Aorta (tissue), 5 donors: ENCODE measurements at places on chromosomes 2 and 18. TPM values are rescaled to one million over a fixed set of nuclear protein-coding genes. Genes with fewer than 3 reads are reported as not detected.

DNA sequence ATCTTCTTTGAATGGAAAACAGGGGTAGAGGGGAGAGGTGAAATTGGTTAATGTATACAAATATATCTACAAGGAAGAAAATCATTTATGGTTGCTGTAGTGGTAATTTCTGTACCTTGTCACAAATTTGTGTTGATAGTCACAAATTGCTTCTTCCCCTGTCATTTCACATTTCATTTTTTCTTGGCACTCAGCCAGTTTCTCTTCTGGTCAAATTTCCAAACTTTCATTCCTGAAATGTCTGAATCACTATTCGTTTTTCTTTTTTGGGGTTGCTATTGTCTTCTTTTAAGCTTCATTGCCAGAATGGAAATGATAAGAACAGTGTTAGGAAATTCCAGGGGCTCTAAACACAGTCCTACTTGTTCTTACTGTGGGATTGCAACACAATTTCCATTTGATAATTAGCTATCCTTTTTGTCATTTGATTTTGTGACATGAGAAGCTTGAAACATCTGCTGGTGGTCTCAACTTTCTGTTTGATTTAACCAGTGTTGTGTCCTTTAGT, 136.0 kb upstream of the GCFC2 start:
- DNase-seq = no peak
- no peaks in the 10 kb centered on the region for H3K36me3 ChIP-seq
- no peak overlapping the region for H3K27ac ChIP-seq
- H3K27me3 ChIP-seq = no peaks in the 10 kb centered on the region
- no peaks in the 10 kb centered on the region for H3K4me1 ChIP-seq

DNA sequence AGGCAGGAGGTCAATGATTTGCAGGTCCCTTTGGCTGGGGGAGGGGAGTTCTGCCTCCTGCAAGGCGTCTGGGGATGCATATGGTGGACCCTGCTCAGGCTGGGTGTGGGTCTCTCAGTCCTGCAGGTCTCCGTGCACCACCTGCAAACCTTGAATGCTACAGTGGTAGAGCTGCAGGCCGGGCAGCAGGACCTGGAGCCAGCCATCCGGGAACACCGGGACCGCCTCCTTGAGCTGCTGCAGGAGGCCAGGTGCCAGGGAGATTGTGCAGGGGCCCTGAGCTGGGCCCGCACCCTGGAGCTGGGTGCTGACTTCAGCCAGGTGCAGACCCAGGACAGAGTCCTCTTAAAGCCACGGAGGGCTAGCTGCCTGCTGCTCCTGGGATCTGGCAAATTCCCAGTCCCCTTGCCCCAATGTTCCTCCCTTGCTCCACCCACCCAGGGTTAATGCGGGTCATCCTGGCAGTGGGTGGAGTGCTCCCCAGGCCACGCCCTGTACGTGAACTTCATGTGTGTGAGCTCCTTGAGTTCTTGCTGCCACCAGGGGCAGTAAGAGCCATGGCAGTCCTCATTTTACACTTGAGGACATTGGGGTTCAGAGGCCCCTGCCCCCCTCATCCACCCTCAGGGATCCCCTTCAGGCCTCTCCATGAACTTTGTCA, 3.1 kb downstream of the PROM2 start:
- H3K4me3 ChIP-seq = no peak overlapping the region
- H3K27me3 ChIP-seq = no peaks in the 10 kb centered on the region
- H3K36me3 ChIP-seq = no peaks in the 10 kb centered on the region
- no peaks in the 10 kb centered on the region for H3K4me1 ChIP-seq

GRCh38 chr2:124877141-124877577, 852.1 kb downstream of the CNTNAP5 start:
- no peaks in the 10 kb centered on the region for H3K27me3 ChIP-seq
- DNase-seq = no peak
- H3K36me3 ChIP-seq = no peaks in the 10 kb centered on the region
- H3K4me1 ChIP-seq = no peaks in the 10 kb centered on the region
- H3K4me3 ChIP-seq = no peak overlapping the region

DNA sequence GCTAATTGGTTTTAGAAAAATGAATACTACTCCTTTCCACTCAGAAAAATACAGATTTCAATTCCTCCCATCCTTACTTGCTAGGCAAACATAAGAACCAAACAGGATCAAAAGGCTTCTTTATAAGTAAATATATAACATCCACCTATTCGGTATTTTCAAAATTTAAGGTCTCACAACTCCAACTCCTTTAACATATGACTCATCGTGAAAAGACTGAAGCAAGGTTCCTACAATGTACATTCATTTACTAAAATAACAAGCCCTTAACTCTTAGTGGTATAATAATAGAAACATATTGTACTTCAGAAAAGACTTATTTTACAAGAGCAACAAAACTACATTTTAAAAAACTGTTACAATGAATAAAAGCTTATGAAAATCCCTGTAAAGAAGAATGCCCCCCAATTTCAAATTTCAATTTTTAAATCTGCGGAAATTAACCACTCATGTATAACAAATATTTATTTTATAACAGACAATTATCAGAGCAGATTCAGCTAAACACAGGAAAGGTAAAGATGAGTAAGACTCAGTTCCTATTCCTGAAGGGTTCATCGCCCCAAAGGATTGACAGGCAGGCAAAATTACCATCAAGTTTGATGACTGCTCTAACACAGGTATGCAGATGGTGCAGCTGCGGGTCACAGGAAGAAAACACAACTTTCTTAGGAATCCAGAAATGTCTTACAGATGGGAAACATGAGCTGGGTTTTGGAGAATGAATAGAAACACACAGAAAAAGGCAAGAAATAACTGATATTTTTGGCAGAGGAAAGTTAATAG, 96.4 kb downstream of the COBLL1 start:
- no peak for DNase-seq
- no peak overlapping the region for H3K4me3 ChIP-seq
- H3K36me3 ChIP-seq = no peaks in the 10 kb centered on the region
- no peak overlapping the region for H3K27ac ChIP-seq
- no peaks in the 10 kb centered on the region for H3K4me1 ChIP-seq

GRCh38 chr2:105777031-105777482, 32.3 kb downstream of the NCK2 start:
- H3K36me3 ChIP-seq = no peaks in the 10 kb centered on the region
- no peaks in the 10 kb centered on the region for H3K27me3 ChIP-seq
- H3K27ac ChIP-seq = no peak overlapping the region
- no peak for DNase-seq
- no peaks in the 10 kb centered on the region for H3K4me1 ChIP-seq
- no peak overlapping the region for H3K4me3 ChIP-seq

DNA sequence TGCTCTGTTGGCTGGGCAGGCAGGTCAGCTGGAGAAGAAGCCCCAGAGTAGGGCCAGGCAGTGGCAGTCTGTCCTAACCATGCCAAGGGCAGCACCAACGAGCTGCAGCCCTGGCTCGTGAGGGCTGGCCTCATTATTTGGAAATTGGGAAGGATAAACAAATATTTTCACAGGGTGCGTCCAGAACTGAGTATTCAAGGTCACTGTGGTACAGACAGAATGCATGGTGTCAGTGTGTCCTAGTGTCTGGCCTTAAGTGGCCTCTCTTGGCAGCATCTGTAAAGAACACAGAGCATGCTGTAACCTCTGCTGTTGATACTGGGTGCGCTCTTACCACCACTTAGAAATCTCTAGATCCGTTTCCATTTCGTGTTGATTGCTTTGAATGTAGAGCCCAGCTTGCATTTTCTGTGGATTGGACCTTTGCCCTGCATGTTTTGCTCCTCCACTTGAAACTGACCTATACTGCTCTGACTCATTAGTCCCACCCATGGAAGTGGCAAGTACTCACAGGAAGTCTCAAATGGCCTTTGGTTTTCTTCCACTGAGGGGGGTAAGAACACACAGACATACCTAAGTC, 88.2 kb downstream of the GREB1L start:
- H3K27me3 ChIP-seq = no peaks in the 10 kb centered on the region
- H3K4me3 ChIP-seq = no peak overlapping the region
- no peaks in the 10 kb centered on the region for H3K4me1 ChIP-seq
- peak overlapping the region; percentile 34 for H3K27ac ChIP-seq
- H3K36me3 ChIP-seq = no peaks in the 10 kb centered on the region
- no peak for DNase-seq

DNA sequence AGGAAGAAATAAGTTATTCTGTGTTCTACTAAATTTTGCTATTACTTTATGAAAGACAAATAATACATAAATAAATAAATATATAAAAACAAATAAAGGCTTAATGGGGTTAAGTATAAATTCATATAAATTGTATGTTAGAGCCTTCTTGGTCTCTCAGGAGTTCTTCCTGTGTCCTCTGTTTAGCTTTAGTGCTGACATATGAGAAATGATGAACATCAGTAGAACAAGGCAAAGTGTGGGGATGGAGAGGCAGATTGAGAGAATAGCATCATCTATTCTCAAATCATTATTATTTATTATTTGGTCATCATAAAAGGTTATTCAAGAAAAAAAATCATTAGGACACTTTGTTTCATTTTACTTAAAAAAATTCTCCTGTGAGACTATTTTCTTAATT, 468.1 kb upstream of the CHST9 start:
- DNase-seq = no peak
- no peak overlapping the region for H3K27ac ChIP-seq
- H3K4me3 ChIP-seq = no peak overlapping the region
- no peaks in the 10 kb centered on the region for H3K4me1 ChIP-seq
- H3K36me3 ChIP-seq = no peaks in the 10 kb centered on the region

DNA sequence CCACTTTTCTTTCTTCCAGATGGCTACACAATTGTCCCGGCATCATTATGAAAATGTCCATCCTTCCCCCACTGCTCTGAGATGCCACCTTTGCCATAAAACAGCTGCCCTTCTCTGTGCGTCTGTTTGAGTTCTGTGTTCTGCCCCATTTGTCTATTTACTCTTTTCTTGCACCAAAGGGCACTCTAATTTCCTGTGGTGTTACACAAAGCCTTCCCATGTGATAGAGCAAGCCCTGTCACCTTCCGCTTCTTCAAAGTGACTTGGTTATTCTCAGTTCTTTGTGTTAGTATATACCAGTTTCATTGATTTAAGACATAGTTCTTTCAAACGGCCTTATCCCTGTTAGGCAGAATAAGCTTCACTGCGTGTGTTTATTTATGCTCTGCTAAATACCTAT, 84.1 kb downstream of the FBXO15 start:
- H3K27me3 ChIP-seq = no peaks in the 10 kb centered on the region
- no peak overlapping the region for H3K27ac ChIP-seq
- no peaks in the 10 kb centered on the region for H3K4me1 ChIP-seq
- DNase-seq = no peak
- no peaks in the 10 kb centered on the region for H3K36me3 ChIP-seq

GRCh38 chr2:234823877-234824376, 127.9 kb upstream of the SH3BP4 start:
- DNase-seq = peak; percentile 74
- no peaks in the 10 kb centered on the region for H3K27me3 ChIP-seq
- no peaks in the 10 kb centered on the region for H3K4me1 ChIP-seq

GRCh38 chr2:178279142-178279541, 84.8 kb downstream of the OSBPL6 start:
- DNase-seq = no peak
- H3K27me3 ChIP-seq = no peaks in the 10 kb centered on the region
- no peaks in the 10 kb centered on the region for H3K4me1 ChIP-seq

GRCh38 chr2:20451341-20451740, 4.5 kb downstream of the RHOB start:
- H3K27ac ChIP-seq = no peak overlapping the region
- no peaks in the 10 kb centered on the region for H3K4me1 ChIP-seq
- H3K27me3 ChIP-seq = no peaks in the 10 kb centered on the region
- H3K36me3 ChIP-seq = no peaks in the 10 kb centered on the region
- no peak overlapping the region for H3K4me3 ChIP-seq
- no peak for DNase-seq

DNA sequence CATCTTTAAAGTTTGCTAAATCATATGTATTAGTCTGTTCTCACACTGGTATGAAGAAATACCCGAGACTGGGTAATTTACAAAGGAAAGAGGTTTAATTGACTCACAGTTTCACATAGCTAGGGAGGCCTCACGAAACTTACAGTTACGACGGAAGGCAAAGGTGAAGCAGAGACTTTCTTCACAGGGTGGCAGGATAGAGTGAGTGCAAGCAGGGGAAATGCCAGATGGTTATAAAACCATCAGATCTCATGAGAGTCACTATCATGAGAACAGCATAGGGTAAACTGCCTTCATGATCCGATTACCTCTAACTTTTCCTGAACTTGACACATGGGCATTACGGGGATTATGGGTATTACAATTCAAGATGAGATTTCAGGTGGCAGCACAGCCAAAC, 1075.2 kb upstream of the NRXN1 start:
- no peaks in the 10 kb centered on the region for H3K27me3 ChIP-seq
- H3K4me3 ChIP-seq = no peak overlapping the region
- H3K4me1 ChIP-seq = no peaks in the 10 kb centered on the region
- DNase-seq = no peak
- no peak overlapping the region for H3K27ac ChIP-seq
- H3K36me3 ChIP-seq = no peaks in the 10 kb centered on the region

DNA sequence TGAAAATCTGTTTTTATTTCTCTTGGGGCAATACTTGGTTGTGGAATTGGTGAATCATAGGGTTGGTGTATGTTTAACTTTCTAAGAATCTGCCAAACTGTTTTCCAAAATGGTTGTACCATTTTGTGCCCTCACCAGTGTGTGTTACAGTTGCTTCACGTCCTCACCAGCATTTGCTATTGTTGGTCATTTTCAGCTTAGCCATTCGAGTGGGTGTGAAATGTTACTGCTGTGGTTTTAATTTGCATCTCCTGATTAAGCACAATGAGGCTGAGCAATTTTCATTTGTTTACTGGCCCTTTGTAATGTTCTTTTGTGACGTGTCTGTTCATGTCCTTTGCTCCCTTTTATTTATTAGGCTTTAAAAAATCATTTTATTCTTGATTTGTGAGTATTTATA, 49.7 kb downstream of the FOSL2 start:
- no peaks in the 10 kb centered on the region for H3K36me3 ChIP-seq
- no peaks in the 10 kb centered on the region for H3K27me3 ChIP-seq
- no peaks in the 10 kb centered on the region for H3K4me1 ChIP-seq
- no peak for DNase-seq
- no peak overlapping the region for H3K27ac ChIP-seq

DNA sequence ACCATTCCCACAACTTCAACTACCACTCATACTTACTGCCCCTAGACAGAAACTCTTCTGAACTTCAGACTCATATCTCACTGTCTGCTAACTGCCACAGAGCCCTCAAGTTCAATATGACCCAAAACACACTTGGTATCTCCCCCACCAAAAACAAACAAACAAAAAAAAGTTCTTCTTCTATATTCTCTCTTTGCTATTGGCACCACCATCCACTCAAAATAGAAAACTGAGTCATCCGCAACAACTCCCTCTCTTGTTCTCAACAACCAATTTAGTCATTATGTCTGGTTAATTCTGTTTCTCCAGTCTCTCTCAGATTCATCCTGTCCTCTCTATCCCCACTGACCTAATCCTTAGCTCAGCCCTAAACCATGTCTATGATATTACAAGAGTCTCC, 7.2 kb upstream of the DCTN1 start:
- H3K4me3 ChIP-seq = no peak overlapping the region
- no peaks in the 10 kb centered on the region for H3K27me3 ChIP-seq
- peaks cover 2% of the 10 kb centered on the region for H3K36me3 ChIP-seq

The NR4A2 gene
- 62.0 TPM for total RNA-seq

The AMER3 gene
- total RNA-seq = not detected

The SMPD4 gene
- 32.3 TPM for total RNA-seq

The SCN9A gene
- 15.2 TPM for total RNA-seq

The RAB6C gene
- 0.36 TPM for total RNA-seq

The PLB1 gene
- 16.3 TPM for total RNA-seq

The L3MBTL4 gene
- total RNA-seq = 2.8 TPM

The DYNAP gene
- not detected for total RNA-seq

The GAL3ST2 gene
- total RNA-seq = not detected

The ST3GAL5 gene
- 15.7 TPM for total RNA-seq

The GAREM2 gene
- total RNA-seq = 6.0 TPM

The CXCR4 gene
- total RNA-seq = 18.1 TPM

The OTX1 gene
- not detected for total RNA-seq
